Muscle of leg (tissue), 16 donors: ENCODE measurements at places on chromosomes 5 and 9. TPM values are rescaled to one million over a fixed set of nuclear protein-coding genes. Genes with fewer than 3 reads are reported as not detected.

DNA sequence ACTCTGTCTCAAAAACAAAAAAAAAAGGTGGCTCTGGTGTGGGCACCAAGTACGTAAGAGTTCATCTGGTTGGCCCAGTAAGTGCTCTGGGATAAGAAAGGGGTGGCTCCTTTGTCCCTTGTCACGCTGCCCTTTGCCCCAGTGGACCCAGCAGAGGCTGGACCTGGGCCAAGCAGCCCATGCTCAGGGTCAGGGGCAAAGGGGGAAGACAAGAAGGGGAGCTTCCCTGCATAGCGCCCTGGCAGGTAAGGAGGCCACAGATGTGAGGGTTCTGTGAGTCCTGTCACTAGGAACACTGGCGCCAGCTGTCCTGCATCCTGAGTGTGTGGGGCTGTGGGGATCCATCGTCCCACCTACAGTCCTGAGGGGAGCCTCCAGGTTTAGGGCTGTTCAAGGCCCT, 65.3 kb downstream of the GADD45G start:
- no peak for DNase-seq

DNA sequence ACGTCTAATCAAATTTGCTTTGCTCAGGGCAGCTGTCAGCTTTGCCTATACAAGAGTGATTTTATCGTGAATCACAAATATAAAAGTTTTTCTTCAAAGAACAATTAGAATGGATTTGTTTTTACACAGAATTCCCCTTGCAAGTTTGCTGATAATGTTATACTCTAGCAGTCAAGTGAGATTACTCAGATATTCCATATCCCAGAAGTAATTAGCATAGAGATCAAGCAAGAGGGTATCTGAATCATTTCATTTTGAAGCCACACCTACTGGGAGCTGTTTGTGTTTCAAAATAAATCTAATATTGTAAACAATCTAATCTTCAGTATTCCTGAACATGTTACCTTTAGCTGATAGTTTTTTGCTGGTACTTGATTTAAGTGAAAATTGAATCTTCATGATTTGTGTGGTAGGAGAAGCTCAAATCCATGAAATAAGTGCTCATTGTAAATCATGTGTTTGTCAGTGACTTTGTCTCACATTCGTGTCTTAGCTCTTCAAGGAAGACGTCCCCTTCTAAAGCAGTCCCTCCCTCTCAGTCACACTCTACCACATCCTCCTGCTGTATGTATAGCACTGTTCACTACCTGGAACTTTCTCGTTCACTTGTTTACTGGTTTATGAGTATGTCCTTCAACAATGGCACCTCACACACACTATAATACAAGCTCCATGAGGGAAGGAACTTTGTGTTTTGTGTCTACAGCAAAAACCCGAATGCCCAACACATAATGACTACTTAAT, 3.3 kb upstream of the TTC39B start:
- no peak for DNase-seq

The C9orf153 gene
- polyA plus RNA-seq: 0.12 TPM

The F2RL2 gene
- polyA plus RNA-seq: 0.84 TPM
